Activated B cell treated with CpG ODN at 0.5 μM for 24 hours (primary cell): ENCODE measurements at places on chromosomes 6 and 20. TPM values are rescaled to one million over a fixed set of nuclear protein-coding genes. Genes with fewer than 3 reads are reported as not detected.

Gene MMP24
- not detected in 2 replicates for total RNA-seq

GRCh38 chr6:8181951-8182845 lies 79.8 kb upstream of the EEF1E1 start:
- DNase-seq: no peak

DNA sequence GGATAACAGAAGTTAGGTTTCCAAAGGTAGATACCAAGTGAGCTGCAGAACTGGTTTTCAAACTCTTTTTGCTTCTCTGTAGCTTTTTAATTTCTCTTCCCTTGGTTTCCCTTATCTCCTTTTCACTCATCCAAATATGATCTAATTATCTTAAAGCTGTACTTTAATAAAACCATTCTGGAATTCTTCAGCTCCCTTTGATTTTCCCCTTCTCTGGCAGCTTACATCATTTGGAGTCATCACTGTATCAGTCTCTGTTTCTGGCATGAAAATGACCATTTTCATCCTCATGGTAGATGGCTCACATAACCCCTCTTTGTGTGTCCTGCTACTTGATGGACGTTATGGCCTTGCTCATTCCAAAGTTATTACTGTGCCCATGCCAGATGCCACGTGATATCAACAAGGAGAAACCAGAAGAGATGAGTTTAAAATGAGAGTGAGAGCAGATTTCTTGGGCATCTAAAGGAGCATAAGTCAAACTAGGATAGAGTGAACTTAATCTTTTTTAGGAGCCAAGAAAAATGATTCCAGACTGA lies 620.2 kb downstream of the QKI start:
- DNase-seq: no peak

DNA sequence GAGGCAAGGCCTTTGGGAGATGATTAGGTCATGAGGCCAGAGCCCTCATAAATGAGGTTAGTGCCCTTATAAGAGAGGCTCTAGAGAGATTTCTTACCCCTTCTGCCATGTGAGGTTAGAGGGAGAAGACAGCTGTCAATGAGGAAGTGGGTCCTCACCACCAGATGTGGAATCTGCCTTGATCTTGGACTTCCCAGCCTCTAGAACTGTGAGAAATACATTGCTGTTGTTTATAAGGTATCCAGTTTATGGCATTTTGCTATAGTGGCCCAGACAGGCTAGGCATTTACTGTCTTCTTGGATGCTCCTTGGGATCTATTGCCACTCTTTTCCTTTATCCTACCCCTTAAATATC lies 57.1 kb upstream of the CITED2 start:
- DNase-seq: no peak

Gene RTF2
- total RNA-seq: 81.0 and 81.1 TPM in 2 replicates

GRCh38 chr6:4890627-4891026 lies 113.2 kb downstream of the RPP40 start:
- no peak for DNase-seq
